ENCODE measurements at places on chromosomes 5 and 9.
A peak's percentile ranks its signal among the peaks of the same experiment; 100 is the strongest.

DNA sequence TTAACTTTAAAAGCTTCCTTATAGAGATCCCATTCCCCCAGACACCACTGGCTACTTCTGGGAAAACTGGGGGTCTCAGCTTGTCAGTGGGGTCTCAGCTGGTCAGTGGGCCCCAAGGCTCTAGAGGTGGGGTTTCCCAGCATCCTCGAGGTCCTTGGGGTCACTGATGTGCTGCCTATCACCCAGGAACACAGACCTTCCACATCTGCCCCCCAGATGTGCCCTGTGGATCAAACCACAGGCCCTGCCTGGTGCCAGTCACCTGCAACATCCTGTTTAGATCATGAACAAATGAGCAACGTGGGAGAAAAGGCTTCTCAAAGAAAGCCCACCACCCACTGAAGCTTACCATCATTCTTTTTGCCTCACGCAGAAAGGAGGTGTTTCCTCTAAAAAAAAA, 165.6 kb upstream of the FSTL4 start:
- no peak for DNase-seq

- DNase-seq = no peak
These were observed 133.4 kb downstream of the TRPM3 start for GRCh38 chr9:70987986-70988385.

DNA sequence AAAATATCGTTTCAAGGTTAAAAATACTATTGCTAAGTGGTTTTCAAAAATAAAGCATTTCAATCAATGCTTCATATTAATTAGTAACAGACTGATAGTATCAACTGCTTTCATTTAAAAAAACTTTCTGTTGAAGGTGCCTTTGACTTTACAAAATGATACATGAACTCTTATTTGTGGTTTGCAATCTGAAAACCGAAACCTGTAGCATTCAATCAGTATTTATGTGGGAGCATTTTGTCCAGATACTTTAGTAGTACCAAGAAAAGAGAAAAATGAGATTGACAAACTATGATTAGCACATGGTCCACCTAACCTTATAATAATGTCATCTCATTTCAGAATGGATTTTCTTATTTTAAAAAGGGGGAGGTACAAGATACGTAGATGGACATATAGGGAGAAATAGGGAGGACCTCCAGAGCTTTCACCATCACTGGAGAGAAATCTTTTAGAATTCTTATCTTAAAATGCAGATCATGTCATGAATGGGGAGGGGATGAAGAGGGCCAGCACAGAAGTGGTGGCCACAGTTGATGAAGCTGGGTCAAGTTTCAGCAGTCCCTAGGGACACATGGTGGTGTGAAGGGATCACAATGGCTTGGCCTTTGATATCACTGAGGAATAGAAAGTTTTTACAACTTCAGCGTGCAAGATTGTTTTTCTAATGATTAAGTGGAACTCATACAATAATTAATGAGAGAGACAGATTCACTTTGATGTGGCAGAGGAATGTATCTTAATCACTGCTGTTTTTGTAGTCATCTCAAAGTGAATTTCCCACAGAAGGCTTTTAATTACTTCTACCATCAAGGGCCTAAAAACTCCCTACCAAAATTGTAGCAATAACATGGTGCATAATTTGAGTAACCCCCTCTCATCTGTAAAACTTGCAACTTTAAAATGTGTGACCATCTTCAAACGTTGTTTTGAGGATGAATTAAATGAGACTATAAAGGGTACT, 322.3 kb upstream of the EDIL3 start:
- no peak for DNase-seq

DNA sequence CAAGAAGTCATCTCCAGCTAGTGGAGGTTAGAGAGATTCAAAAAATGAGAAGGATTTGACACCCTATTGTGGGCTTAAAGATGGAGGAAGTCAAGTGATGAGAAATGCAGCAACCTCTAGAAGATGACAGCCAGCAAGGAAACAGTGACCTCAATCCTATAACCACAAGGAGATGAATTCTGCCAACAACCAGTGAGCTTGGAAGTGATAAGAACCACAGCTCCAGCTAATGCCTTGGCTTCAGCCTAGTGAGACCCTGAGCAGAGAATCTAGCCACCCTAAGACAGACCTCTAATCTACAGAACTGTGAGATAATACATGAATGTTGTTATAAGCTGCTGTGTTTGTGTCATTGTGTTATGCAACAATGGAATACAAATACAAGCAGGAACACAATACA, 262.4 kb downstream of the GRIA1 start:
- DNase-seq = no peak

GRCh38 chr5:100758780-100759179, 144.3 kb downstream of the ST8SIA4 start:
- DNase-seq = peak; percentile 1
